Gastrocnemius medialis (tissue), 4 donors: ENCODE measurements at places on chromosomes 5 and 9.
A peak's percentile ranks its signal among the peaks of the same experiment; 100 is the strongest.

GRCh38 chr5:113273948-113274347, 160.8 kb downstream of the TSSK1B start:
- H3K27me3 ChIP-seq, result no peaks in the 10 kb centered on the region
- no peak for DNase-seq
- no peak overlapping the region for H3K4me3 ChIP-seq
- no peaks in the 10 kb centered on the region for H3K4me1 ChIP-seq
- H3K27ac ChIP-seq, result no peak overlapping the region

DNA sequence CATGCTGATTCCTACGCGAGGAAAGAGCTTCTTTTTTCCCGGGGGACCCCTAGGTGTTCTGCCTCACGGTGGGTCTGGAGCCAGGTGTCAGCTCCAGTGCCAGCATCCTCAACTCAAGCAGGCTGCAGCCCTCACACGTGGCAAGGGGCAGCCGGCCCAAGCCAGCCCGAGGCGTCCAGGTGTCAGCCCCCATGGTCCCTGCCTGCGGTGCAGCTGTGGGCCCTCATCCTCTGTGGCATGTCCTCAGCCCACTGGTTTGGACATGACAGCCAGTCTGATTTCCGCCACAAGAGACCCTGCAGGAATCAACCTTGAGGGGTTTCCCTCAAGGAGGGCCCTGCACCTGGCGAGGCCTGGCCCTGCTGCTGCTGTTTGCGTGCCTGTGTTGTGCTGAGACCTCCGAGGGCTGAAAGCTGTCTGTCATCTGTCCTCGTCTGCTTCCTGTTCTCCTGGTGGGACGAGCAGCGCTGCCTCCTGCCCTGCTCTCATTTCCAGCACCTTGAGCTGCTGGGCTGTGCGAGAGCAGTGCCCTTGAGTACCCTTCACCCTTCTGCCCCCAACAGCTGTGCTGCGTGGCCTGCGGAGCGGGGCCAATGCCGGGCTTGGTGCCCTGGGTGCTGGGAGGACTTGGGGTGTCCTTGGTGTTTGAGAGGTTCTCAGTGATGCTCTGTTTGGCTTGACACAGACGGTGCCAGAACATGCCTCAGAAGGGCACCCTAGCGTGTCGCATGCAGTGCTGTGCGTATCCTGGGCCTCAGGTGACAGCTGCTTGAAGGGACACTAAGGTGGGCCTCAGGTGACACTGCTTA, 137.6 kb downstream of the CACNA1B start:
- no peak for DNase-seq
- no peaks in the 10 kb centered on the region for H3K36me3 ChIP-seq
- H3K27ac ChIP-seq, result no peak overlapping the region

- H3K27ac ChIP-seq, result no peak overlapping the region
- H3K36me3 ChIP-seq, result no peaks in the 10 kb centered on the region
- H3K4me3 ChIP-seq, result no peak overlapping the region
Measured at GRCh38 chr5:180607861-180608571, 16.7 kb upstream of the SCGB3A1 start.

DNA sequence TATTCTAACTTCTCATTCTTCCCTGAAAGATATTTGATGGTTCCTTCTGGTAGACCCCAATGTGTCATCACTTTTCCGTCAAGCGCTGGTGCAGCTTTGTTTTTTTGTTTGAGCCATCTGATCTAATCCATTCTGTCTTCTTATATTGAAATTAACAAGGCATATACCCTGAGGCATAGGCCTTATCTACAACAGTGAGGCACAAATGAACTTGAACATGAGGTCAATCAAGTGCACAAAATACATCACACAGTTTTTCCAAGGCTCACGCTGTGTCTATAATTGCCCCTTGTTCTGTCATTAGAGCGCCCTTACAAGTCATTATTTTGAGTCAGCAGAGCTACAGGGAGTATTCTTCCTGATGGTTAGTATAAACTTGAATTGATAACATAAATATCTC, 406.6 kb downstream of the MAT2B start:
- no peak overlapping the region for H3K27ac ChIP-seq
- no peaks in the 10 kb centered on the region for H3K36me3 ChIP-seq
- no peaks in the 10 kb centered on the region for H3K27me3 ChIP-seq
- no peaks in the 10 kb centered on the region for H3K4me1 ChIP-seq

DNA sequence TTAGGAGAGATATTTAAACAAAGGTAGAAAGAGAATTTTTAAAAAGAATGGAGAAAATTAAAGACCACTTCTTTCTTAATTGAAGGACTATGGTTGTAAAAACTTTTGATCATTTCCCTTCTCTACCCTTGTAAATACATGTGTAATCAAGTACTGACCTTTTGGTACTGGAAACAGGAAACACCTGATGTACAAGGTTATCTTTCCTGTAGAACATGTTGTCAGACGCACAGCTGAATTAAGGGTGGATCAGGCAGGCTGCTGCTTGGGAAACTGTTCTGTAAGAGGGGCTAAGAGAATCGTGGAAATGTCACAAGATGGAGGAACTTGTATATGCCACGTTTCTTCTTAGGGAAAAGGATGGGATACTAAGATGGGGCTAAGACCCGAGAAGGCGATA, 341.6 kb downstream of the ZNF608 start:
- DNase-seq, result no peak
- H3K27me3 ChIP-seq, result no peaks in the 10 kb centered on the region
- no peak overlapping the region for H3K27ac ChIP-seq

DNA sequence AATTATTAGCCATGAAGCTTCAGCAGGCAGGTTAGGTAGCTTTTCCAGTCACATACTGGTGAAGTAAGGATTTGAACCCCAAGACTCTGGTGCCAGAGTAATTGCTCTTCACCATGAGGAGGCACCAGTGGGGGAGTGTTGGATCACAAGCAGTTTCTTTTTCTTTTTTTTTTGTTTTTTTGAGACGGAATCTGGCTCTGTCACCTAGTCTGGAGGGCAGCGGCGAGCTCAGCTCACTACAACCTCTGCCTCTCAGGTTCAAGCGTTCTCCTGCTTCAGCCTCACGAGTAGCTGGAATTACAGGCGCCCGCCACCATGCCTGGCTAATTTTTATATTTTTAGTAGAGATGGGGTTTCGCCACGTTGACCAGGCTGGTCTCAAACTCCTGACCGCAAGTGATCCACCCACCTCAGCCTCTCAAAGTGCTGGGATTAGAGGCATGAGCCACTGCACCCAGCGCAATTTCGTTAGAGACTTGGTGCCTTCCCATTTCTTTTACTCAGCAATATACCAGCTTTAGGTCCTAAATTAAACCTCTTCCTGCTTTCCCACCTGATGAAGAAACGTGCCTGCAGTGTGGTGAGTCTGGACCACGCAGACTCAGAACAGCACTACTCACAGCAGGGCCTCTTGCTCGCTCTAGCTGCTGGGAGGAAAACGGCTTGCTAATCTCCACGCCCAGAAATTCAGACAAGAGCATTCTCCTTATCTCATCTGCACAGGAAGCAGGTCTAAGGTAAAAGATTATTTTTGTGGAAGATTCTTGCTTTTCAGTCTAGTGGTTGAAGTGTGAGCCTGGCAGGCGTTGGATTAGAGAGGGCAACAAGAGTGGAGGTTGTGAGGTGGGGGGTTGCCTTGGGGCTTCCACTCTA, at the start of gene S100Z:
Gene S100Z (plus strand): TSS at position 596 of the 873 bp plus-strand sequence. CDS start 25,346 bp downstream, outside the sequence.
- no peak within 1 kb of the TSS for H3K27ac ChIP-seq
- H3K27me3 ChIP-seq, result no peaks in the 10 kb centered on the region
- no peaks in the 10 kb centered on the region for H3K36me3 ChIP-seq

GRCh38 chr5:6343951-6344592, 34.3 kb downstream of the MED10 start:
- no peaks in the 10 kb centered on the region for H3K4me1 ChIP-seq
- no peak overlapping the region for H3K4me3 ChIP-seq
- H3K27me3 ChIP-seq, result no peaks in the 10 kb centered on the region
- no peak overlapping the region for H3K27ac ChIP-seq
- no peak for DNase-seq

GRCh38 chr5:41925555-41925951, 472 bp downstream of the FBXO4 start:
- no peaks in the 10 kb centered on the region for H3K36me3 ChIP-seq
- H3K27me3 ChIP-seq, result no peaks in the 10 kb centered on the region
- peak overlapping the region; percentile 86 for H3K27ac ChIP-seq
- H3K4me1 ChIP-seq, result no peaks in the 10 kb centered on the region

DNA sequence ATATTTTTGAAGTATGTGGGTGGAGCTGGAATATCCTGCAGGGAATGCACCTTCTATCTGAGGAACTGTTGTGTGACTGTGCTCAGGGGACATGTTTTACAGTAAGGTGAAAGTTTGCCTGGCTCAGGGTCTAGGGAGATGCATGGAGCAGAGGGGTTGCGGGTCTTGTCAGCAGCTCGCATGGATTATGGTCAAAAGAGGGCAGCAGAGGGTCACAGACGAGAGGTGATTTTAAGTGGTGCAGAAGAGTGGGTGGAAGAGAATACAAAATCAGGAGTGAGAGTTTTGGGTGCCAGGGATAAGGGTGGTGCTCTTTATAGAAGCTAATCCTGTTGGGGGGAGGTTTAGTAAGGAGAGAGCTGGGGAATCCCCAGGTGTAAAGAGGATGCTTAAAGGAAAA, 53.5 kb upstream of the GRIN3A start:
- H3K27ac ChIP-seq, result no peak overlapping the region
- no peaks in the 10 kb centered on the region for H3K36me3 ChIP-seq
- no peak overlapping the region for H3K4me3 ChIP-seq
- H3K4me1 ChIP-seq, result no peaks in the 10 kb centered on the region
- no peak for DNase-seq

DNA sequence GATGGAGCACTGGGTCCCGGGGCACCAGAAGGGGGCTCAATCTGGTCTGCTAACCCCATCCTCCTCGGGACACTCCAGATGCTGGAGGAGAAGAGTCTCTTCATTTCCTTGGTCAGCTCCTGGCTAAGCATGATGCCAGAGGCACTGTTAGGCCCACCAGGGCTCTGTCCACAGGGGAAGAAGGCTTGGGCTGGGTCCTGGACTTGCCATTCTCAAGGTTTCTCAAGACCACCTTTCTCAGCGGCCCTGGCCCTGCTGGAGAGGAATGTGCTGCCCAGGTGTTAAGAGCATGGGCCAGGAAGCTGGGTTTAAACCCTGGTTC, 7.9 kb downstream of the SH2D3C start:
- H3K27ac ChIP-seq, result peak overlapping the region; percentile 76
- no peaks in the 10 kb centered on the region for H3K27me3 ChIP-seq
- peak overlapping the region; percentile 68 for H3K4me3 ChIP-seq
- DNase-seq, result no peak

- H3K27ac ChIP-seq, result no peak overlapping the region
- H3K4me3 ChIP-seq, result no peak overlapping the region
- no peaks in the 10 kb centered on the region for H3K27me3 ChIP-seq
- no peak for DNase-seq
Measured at GRCh38 chr9:7238247-7238637, 480.5 kb downstream of the KDM4C start.

GRCh38 chr5:152135827-152136226, 211.2 kb upstream of the GLRA1 start:
- no peak overlapping the region for H3K27ac ChIP-seq
- DNase-seq, result no peak

DNA sequence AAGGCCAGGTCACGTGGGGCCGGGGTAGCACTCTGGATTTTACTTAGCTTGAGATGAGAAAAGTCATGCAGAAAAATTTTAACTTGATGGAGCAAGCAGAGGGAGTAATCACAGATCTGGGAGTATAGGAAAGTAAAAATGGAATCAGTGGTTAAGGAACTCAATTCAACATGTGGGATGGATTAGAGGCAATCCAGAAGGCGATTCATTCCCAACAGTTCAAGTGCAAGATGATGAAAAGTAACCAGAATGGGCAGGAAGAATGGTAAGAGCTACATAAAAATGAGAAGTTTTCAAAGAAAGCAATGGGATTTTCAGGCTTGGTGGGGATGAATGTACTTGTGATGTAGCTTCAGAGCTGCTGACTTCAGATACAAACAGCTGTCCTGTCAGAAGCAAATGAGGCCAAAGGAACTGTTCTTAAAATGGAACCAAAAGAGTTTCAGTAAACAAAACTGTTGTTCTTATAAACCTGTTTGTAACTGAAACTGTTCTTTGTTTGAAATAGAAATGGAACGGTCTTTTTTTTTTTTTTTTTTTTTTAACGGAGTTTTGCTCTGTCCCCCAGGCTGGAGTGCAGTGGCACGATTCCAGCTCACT, 5.6 kb upstream of the SEC24A start:
- no peak for DNase-seq
- H3K27me3 ChIP-seq, result no peaks in the 10 kb centered on the region
- H3K36me3 ChIP-seq, result no peaks in the 10 kb centered on the region

DNA sequence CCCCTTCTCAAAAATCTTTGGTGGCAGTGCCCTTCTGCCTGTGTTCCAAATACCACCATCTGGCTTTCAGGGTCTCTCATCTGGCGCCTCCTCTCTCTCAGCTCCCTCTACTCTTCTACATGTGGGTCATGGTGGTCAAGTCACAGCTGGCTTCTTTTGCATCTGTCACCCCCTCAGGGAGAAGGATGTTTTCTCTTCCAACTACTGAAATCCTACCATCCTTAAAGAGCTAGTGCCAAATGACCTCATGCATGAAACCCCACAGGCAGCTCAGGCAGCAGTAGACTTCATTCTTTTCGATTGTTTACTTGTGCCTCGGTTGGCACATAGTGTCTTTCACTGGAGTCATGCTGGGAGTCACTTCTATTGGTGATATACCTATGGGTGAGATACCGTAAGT, 219.2 kb downstream of the DCP2 start:
- H3K4me1 ChIP-seq, result no peaks in the 10 kb centered on the region
- no peaks in the 10 kb centered on the region for H3K27me3 ChIP-seq
- DNase-seq, result no peak
- no peak overlapping the region for H3K27ac ChIP-seq

DNA sequence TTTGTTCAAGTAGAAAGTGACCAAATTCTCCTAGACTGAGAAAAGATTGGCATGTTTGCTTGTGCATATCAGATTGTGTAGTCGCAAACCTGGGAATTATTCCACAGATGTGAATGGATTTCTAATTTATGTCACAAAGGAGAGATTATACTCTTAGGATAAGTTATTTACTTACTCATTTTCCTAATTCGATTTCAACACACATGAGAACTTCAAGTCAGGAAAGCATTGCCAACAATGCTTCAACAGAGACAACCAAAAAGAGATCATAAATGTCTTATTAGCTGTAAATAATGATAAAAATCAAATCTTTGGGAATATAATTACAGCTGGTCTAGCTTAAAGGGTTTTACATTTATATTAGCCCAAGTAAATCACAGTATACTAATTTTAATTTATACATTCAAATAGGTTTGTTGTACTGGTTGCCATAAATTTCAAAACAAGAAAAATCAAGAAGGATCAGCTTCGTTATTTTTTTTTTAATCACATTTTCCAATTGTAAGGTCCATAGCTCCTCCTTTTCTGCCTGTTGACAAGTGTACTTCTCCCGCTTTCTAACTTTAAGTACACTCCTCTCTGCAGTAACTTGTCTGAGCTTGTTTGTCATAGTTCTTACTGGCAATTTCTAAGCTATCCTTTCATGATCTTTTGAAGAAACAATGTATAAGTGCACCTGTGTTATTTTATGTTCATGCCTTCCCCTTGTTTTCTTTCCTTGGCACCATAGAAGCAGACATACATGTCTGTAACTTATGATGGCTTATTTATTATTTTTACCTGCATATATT, 246.6 kb downstream of the DEPDC1B start:
- H3K4me3 ChIP-seq, result no peak overlapping the region
- no peak overlapping the region for H3K27ac ChIP-seq
- no peaks in the 10 kb centered on the region for H3K27me3 ChIP-seq
- H3K4me1 ChIP-seq, result no peaks in the 10 kb centered on the region
- no peaks in the 10 kb centered on the region for H3K36me3 ChIP-seq
